NCI-H226 (cell line): ENCODE measurements at places on chromosomes 6 and 20.

DNA sequence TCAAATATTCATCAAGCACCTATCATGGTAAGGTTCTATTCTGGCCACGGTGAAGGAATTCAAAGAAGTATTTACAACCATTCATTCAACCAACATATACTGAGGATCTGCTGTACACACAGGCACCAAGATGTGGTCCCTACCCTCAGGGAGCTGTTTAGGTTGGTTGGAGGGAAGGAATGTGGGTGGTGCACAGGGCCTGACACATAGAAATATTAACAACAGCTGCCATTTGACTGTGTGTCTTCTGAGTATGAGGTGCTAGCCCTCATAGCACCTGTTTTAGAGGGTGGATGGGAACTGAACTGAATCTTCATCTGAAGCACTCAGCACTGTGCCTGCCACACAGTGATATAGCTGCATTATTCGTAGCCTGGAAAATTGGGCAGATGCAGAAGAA is 7.3 kb downstream of the SNPH start:
- DNase-seq = no peak

GRCh38 chr6:21350926-21351325 is 242.6 kb upstream of the SOX4 start:
- no peak for DNase-seq

GRCh38 chr6:101645770-101646169 is 252.3 kb downstream of the GRIK2 start:
- DNase-seq = no peak

GRCh38 chr20:60345106-60345505 is 386.9 kb downstream of the CDH26 start:
- no peak for DNase-seq
